Astrocyte (in vitro differentiated cells and primary cell): ENCODE measurements at places on chromosomes 16 and 17.
A peak's percentile ranks its signal among the peaks of the same experiment; 100 is the strongest.

- DNase-seq, result no peak
These were observed 1503.7 kb downstream of the CDH11 start for GRCh38 chr16:63617990-63618763.

- no peak for DNase-seq
These were observed 7.5 kb downstream of the IFI35 start for GRCh38 chr17:43014020-43014648.

GRCh38 chr16:67926181-67926750 is 5.4 kb downstream of the CTRL start:
- DNase-seq, result no peak

GRCh38 chr16:66458292-66458691 is 31.2 kb downstream of the BEAN1 start:
- DNase-seq, result no peak

GRCh38 chr16:67660564-67661028 is at the start of gene PARD6A:
Gene PARD6A (plus strand): TSS chr16:67660960. CDS start chr16:67661039, 79 bp downstream.
- peak; percentile 90 for DNase-seq

DNA sequence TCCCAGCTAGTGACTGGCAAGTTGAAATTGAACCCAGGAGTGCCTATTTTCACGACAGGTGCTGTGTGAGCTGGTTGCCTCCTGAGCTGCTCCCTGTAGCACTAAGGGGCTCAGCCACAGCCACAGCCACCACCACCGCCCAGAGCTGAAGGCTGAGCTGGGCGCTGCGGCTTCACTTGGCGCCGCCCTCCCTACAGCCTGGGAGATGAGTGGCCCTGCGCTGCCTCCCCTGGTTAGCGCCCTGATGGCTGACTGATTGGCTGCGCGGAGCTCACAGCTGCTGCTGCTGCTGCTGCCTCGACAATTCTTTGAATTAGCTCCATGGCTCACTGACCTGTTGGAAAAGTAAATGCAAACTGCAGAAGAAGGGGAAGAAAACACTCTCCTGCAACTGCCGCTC is 91.8 kb upstream of the TMEM132E start:
- no peak for DNase-seq

GRCh38 chr17:45170931-45171337 is 9.3 kb downstream of the HEXIM2 start:
- peak; percentile 60 for DNase-seq

DNA sequence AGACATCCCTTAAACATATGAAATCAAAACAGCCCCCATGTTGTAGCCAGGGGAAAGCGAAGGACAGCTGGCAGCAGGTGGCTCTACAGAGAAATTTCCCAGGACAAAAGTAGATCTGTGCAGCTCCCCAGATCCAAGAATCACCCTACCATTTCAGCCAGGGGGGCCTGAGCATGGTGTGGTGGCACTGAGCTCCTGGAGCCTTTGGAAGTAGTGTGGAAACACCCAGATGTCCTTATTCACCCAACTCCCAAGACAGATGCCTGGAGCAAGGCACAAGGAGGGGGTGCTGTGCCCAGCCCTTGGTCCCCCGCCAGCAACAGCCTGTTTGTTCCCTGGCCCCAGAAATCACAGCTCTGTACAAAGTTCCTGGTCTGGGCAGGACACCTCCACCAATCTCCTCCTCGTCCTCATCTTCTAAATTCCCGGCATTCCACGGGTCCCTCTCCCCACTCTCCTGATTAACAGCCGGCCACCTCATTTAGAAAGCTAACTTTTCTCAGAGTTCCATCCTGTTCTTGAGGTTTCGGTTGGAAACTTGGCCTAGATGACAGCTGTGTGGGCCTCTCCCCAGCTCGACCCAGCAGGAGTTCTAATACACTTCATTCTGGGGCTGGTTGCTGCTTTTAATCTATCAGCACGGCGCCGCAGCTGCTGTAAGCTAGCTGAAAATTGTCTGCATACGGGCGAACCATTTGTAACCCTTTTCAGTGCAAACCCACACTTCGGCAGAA is 191.1 kb downstream of the C16orf78 start:
- peak; percentile 3 for DNase-seq

DNA sequence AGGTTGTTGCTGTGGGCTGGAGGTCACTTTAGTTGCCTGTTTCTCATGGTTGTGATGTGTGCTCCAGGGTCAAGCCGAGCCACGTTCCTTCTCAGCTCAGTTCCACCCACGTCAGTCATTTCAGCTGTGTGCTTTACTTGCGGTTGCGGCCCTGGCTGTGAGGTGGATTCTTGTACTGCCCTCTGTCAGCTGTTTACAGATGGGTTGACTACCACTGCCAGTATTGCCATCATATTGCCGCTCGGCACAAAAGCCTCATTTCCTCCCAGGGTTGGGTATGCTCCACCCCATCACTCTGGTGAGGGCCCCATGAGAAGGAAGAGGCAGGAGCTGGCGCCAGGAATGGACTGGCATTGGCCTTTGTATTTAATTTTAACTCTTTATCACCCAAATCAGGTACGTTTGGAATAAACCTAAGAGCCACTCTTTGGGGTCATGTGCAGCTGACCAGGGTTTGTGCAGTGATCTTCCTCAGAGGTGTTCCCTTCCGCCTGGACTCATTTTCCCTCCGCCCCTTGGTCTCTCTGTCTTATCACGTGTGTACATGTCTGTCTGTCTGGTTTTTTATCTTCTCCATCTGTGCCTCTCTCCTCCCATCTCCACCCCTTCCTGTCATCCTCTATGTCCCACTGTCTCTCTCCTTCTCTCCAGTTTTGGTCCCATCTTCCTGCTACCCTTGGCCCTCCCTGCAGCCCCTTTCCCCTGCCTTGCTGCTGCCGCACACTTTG is 25.0 kb downstream of the METTL22 start:
- no peak for DNase-seq

DNA sequence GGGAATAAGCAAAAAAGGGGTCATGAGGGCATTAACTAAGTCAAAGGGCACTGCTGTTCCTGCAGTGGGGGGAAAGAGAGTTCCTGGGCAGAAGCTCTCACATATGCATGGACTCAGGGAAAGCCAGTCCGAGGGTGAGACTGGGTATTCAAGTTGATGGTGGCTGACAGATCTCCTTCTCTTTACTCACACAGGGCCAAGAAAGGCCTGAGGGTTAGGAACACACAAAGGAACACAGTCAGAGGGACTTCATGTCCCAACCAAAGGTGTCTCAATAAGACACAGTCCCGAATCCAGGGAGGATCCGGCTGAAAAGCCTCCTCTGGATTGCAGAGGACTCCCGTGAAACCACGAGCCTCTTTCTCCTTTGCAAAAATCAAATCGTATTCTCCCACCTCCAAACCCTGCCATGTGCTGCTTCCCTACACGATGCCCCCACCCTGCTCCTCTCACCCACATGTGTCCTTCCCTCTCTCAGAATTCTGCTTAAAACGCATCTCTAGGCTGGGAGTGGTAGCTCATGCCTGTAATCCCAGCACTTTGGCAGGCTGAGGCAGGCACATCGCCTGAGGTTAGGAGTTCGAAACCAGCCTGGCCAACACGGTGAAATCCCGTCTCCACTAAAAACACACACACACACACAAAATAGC is 23.6 kb downstream of the CUEDC1 start:
- DNase-seq, result no peak
